ENCODE measurements at places on chromosomes 16 and 17. TPM values are rescaled to one million over a fixed set of nuclear protein-coding genes. Genes with fewer than 3 reads are reported as not detected.

The KRT39 gene
- not detected for total RNA-seq

The IGSF6 gene
- not detected for total RNA-seq

The CD300C gene
- total RNA-seq = 0.81 TPM

The HS3ST3A1 gene
- total RNA-seq = 5.9 TPM

GRCh38 chr17:80456465-80457235 is 19.8 kb downstream of the NPTX1 start:
- no peak overlapping the region for H3K4me3 ChIP-seq
- no peaks in the 10 kb centered on the region for H3K27me3 ChIP-seq
- peaks cover 29% of the 10 kb centered on the region for H3K4me1 ChIP-seq

DNA sequence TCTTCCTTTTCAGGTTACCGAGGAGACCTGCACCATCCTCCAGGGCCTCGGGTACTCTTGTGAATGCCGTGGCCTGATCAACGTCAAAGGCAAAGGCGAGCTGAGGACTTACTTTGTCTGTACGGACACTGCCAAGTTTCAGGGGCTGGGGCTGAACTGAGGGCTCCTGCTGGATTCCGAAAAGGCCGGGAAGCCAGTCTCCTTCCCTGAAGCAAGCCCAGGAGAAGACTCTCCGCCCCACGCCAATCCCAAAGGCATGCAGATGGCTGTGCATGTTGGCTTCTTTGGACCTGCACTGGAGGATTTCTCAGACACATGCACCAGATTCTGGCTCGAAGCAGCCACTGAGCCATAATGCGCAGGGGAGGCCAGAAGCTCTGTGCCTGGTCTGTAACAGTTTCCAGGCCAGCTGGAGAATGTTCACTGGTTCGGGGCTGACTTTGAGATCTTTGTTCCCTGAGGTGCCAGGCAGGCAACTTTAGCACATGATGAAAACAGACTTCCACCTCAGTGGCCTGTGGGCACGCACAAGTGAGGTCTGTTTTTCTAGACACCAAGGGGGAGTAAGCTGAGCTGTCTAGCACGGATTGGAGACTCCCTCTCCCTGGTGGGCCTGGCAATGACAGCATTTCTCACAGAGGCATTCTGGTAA is 49.1 kb downstream of the ADCY7 start:
- peaks cover 21% of the 10 kb centered on the region for H3K4me1 ChIP-seq
- H3K27ac ChIP-seq = no peak overlapping the region
- no peaks in the 10 kb centered on the region for H3K27me3 ChIP-seq
- no peak for DNase-seq

GRCh38 chr17:3672571-3672970 is 4.0 kb downstream of the EMC6 start:
- no peaks in the 10 kb centered on the region for H3K27me3 ChIP-seq
- no peak for DNase-seq
- H3K4me3 ChIP-seq = no peak overlapping the region
- H3K27ac ChIP-seq = no peak overlapping the region

DNA sequence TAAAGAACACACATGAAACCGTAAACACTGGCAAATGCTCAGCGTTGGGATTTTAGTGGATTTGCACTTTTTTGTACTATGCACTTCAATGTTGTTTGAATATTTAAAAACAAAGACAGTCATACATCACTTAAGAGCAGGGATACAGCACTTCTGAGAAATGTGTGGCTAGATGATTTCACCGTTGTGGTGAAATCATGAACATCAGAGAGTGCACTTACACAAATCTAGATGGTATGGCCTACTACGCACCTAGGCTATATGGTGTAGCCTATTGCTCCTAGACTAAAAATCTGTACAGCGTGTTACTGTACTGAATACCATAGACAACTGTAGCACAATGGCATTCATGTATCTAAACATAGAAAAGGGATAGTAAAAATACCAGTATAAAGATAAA is 37.6 kb upstream of the CNEP1R1 start:
- no peak for DNase-seq
- no peak overlapping the region for H3K4me3 ChIP-seq
- no peak overlapping the region for H3K27ac ChIP-seq
- H3K27me3 ChIP-seq = no peaks in the 10 kb centered on the region

DNA sequence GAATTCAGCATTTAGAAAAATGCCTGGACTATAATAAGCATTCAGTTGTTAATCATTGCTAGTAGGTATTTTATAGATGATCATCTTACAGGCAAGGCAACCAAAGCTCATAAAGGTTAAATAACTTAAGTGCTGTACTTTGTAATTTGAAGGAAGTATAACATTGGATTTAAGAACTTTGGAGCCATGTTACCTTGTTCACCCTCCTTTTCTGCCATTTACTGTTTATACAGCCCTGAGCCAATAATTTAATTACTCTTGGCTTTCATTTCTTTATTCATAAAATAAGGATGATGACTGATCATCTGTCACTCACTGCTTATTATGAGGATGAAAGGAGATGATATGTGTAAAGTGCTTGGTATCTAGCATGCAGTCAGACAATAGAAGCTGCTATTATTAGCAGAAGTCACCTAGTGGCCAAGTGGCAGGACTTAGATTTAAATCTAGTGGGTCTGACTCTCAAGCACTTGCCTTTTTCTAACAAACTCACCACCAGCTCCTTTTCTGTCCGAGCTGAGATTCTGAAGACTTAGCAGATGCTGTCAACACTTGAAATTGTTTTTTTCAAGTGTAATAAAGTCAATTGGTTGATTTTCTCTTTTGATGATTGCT is 18.3 kb upstream of the DDX52 start:
- H3K27ac ChIP-seq = no peak overlapping the region
- H3K4me1 ChIP-seq = no peaks in the 10 kb centered on the region
- DNase-seq = no peak
- H3K27me3 ChIP-seq = no peaks in the 10 kb centered on the region

GRCh38 chr17:61134551-61135235 is 264.9 kb upstream of the TBX2 start:
- H3K36me3 ChIP-seq = no peaks in the 10 kb centered on the region
- H3K4me1 ChIP-seq = no peaks in the 10 kb centered on the region
- no peak for DNase-seq
- H3K4me3 ChIP-seq = no peak overlapping the region

DNA sequence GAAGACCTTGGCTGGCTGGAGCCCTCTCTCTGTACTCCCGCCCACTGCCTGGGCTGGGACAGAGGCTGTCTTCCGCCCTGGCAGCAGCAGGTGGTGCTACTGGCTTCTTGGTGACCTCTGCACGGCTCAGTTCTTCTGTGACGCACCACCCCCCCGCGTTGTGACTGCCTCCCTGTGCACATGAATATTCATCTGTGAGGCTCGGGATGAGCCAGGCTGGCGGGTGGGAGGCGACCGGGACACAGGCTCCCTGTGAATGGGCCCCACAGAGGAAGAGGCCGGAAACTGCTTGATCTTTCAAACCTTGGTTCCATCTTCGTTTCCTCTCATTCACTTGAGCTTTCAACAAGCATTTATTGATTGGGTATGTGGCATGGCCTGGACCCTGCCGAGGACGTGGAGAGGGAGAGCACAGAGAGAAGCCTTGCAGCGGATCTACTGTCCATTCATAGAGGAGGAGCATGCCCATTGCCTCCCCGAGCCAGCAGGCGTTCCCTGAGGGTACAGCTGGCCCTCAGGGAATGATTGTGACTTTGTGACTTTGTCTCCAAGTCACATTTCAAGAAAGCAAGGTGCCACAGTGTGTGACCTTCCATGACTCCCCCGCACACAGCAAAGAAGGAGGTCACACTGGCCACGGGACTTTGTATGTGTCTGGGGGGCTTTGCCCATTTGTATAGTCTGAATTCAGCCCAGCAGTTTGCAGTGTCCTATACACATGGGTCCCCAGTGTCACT is 45.0 kb downstream of the B9D1 start:
- peaks cover 22% of the 10 kb centered on the region for H3K4me1 ChIP-seq
- H3K27ac ChIP-seq = no peak overlapping the region
- H3K36me3 ChIP-seq = no peaks in the 10 kb centered on the region
- H3K4me3 ChIP-seq = no peak overlapping the region
- peak; percentile 96 for DNase-seq
- H3K27me3 ChIP-seq = no peaks in the 10 kb centered on the region

DNA sequence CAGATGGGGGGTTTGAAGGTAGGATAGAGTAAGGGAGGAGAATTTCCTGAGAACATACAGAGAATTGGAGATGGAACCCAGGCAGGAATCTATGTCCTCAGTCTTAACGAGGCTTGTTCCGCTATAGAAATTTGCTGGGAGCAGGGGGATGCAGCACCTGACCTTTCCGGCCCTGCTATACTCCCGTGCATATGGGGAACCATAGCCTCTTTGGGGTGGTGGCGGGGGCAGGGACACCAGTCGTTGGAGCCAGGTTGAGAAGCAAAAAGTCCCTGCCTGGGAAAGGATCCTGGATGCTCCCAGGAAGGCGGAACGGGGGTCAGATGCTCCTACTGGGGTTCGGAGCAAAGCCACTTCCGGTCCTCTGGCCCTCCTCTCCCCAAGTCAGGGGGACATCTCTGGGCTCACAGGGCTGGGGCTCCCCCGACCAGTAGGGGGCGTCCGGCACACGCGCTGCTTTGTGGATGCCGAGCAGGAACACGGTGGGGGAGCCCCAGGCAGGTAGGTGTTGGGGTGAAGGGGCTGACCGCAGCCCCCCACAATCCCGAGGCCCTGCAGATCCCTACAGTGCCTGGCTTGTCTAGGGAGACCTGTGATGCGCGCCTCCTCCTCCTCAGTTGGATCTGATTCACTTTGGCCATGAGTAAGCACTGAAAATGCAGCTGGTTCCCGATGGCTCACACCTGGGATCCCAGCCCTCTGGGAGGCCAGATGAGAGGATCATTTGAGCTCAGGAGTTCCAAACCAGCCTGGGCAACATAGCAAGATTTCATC is 15.5 kb upstream of the TFAP4 start:
- peak; percentile 78 for DNase-seq
- H3K4me3 ChIP-seq = no peak overlapping the region
- H3K36me3 ChIP-seq = no peaks in the 10 kb centered on the region
- H3K27ac ChIP-seq = no peak overlapping the region

DNA sequence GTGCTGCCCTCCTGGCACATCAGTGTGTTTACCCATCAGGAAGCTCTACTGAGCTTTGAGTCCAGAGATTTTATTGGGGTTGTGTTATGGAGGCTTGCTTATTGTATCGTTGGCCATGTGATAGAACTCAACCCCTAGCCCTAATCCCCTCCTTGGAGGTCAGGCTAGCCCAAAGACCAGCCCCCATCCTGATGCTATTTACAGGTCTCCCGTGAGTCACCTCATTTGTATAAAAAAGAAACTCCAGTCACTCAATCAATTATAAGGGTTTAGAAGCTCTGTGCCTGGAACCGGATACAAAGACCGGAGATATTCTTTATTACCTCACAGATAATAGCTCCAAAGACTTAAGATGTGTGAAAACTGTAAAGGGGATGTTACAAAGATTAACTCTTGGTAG is 405.9 kb downstream of the CNTNAP4 start:
- H3K27ac ChIP-seq = no peak overlapping the region
- no peak overlapping the region for H3K4me3 ChIP-seq
- H3K36me3 ChIP-seq = no peaks in the 10 kb centered on the region
- no peaks in the 10 kb centered on the region for H3K27me3 ChIP-seq
- H3K4me1 ChIP-seq = no peaks in the 10 kb centered on the region
- DNase-seq = no peak

GRCh38 chr16:74800216-74800871 is 25.7 kb upstream of the FA2H start:
- H3K4me1 ChIP-seq = no peaks in the 10 kb centered on the region
- no peaks in the 10 kb centered on the region for H3K27me3 ChIP-seq
- H3K36me3 ChIP-seq = no peaks in the 10 kb centered on the region
- H3K27ac ChIP-seq = no peak overlapping the region
- H3K4me3 ChIP-seq = no peak overlapping the region
- no peak for DNase-seq

GRCh38 chr17:65292430-65292829 is 155.3 kb downstream of the RGS9 start:
- H3K27ac ChIP-seq = no peak overlapping the region
- H3K4me1 ChIP-seq = no peaks in the 10 kb centered on the region
- no peak overlapping the region for H3K4me3 ChIP-seq
- no peaks in the 10 kb centered on the region for H3K27me3 ChIP-seq

GRCh38 chr17:15999974-16000827 is 577 bp downstream of the TTC19 start:
- H3K27ac ChIP-seq = peak overlapping the region; percentile 96
- H3K4me3 ChIP-seq = peak overlapping the region; percentile 72
- peak; percentile 37 for DNase-seq
- no peaks in the 10 kb centered on the region for H3K27me3 ChIP-seq
